Ovary (tissue), 10 donors: ENCODE measurements at places on chromosomes 12 and 14.

DNA sequence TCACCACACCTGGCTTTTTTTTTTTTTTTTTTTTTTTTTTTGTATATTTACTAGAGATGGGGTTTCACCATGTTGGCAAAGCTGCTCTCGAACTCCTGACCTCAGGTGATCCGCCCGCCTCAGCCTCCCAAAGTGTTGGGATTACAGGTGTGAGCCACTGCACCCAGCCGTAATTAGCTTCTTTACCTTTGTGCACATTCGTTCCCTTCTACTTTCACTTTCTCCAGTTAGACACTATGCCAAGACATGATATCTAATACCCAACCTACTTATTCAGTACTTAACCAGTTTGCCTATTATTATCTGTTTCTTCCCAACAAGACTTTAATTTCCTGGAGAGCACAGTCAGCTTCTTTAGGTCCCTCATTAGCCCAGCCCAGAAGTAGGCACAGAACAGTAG lies 5.3 kb downstream of the STYK1 start:
- no peak for DNase-seq

DNA sequence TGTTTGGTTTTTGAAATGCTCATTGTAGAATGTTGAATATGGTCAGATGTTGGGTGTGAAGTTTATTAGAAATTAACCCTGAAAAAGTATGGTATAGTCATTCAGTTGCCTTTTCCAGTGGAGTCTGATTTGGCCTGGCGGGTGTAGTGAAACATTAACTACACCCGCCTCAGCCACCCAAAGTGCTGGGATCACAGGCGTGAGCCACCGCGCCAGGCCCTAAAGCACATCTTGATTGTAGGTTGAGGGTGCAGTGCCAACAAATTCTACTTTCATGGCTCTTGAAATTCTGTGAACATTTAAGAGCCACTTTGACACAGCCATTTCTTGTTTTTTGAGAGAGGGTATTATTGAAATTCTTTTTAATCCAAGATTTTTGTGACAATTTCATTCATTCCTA lies 624.9 kb downstream of the DIO2 start:
- no peak for DNase-seq

GRCh38 chr12:62732861-62733427 lies 202.0 kb downstream of the PPM1H start:
- DNase-seq: no peak

- no peak for DNase-seq
These were observed 37.5 kb downstream of the WIF1 start for GRCh38 chr12:65083581-65083980.

- no peak for DNase-seq
These were observed 192.1 kb downstream of the CPNE8 start for GRCh38 chr12:38713294-38713693.

DNA sequence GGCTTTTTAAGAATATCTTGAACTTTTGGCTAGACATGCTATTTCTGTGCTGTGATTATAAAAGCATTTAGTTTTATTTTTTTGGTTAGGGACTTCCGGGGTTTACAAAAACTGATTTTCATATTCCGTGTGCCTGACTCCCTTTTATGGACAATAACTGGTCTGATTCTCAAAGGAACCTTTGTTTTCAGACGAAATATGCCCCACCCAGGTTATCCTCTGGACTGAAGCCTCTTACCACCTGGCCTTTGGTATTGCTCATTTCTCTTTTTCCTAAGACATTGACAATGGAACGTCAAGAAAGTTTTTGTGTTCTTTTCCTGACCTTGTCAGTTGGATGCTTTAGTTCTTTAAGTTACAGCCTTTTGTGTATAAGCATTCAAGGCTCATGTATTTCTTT lies 10.8 kb downstream of the TIGAR start:
- DNase-seq: no peak

GRCh38 chr12:68406134-68406576 lies 74.0 kb upstream of the MDM1 start:
- peak; percentile 90 for DNase-seq

- no peak for DNase-seq
These were observed 198.6 kb upstream of the CAND1 start for GRCh38 chr12:67070604-67071003.

DNA sequence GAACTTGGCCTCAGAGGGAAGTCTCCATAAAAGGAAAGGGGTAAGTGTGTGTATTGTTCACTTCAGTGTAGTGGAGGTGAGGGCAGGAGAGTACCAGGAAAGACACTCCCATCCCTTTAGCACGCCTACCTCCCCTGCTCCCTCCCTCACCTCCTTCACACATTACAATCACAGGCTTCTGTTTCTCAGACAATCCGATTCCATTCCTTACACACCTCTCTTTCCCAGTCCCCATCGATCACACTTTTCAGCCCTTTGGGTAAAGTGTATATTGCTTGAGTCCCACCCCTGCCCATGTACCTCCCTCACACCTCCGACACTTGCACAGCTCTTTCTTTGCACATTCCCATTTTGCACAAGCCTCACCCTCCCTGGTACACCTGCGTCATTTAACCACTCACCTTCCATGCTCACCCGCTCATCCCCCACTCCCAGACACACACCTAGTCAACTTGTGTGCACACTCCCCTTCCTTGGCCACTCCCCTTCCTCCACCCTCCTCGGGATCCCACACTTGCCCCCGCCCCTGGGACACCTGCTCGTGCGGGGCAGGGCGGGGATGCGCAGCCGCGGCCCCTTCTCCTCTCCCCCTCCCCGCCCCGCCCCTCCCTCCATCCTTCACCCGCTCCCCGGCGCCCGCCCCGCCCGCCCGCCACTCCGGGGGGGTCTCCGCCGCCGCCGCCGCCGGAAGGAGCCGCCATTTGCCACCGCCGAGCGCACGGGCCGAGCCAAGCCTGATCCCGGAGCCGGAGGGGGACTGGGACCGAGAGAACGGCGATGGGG lies at the start of gene MARCHF9:
MARCHF9 (plus strand) TSS at position 693 of the 783 bp plus-strand sequence. CDS start 426 bp downstream, outside the sequence.
- DNase-seq: peak; percentile 58

DNA sequence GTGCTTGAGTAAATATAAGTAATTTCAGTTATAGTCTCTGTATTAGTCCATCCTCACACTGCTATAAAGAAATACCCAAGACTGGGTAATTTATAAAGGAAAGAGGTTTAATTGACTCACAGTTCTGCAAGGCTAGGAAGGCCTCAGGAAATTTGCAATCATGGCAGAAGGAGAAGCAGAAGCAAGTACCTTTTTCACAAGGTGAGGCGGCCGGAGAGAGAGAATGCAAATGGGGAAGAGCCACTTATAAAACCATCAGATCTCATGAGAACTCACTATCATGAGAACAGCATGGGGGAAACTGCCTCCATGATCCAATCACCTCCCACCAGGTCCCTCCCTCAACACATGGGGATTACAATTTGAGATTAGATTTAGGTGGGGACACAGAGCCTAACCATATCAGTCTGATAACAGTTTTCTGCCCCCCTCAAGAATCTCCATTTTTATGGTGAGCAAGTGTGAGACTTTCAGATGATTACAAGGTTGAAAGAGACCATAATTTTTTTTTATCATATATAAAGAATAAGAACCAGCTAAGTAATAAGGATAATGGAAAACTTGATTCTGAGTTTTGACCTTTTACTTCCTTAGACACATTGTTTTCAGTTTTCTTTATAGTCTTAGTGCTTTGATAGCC lies 35.6 kb downstream of the LEMD3 start:
- DNase-seq: no peak

DNA sequence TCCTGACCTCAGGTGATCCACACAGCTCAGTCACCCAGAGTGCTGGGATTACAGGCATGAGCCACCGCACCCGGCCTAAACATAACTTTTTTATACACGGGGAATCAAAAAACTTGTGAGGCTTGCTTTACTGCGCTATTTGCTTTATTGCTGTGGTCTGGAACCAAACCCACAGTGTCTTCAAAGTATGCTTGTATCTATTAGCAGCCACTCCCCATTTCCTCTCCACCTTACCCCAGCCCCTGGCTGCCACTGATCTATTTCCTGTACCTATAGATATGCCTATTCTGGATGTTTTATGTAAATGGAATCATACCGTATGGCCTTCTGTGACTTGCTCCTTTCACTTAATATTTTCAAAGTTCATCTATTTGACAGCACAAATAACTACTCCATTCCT lies 233.4 kb downstream of the BMP4 start:
- no peak for DNase-seq

DNA sequence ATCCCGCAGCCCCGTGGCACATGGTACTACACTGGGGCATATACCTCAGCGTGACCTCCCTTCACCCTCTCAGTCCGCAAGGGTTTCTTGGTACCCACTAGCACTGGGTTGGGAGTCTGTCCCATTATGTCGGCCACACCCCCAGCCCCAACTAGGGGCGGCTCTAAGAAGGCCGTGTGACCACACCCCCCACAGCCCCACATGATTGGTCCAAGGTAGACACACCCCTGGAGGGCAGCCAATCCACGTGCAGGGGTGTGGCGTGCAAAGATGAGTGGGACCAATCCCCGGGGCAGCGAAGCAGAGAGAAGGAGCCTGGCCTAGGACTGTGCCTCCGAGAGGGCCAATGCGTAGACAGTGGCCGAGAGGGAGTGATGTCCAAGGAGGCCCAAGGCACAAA lies 34.6 kb upstream of the BEGAIN start:
- no peak for DNase-seq

GRCh38 chr14:99730876-99731546 lies 46.9 kb downstream of the CYP46A1 start:
- DNase-seq: peak; percentile 24

DNA sequence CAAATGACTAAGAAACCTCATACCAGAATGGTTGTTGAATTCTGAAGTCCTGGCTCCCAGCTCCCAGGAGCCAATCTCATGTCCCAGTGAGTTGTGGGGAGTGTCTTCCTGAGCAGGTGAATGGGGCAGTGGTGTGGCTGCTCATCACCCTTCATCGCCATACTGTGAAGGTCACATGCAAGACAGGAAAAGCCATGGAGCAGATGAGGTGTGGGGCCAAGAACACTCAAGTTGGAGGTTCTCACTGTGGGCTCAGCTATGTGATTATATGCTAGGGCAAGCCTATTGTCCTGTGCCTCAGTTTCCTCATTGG lies 16.6 kb upstream of the TSPAN11 start:
- DNase-seq: no peak

- no peak for DNase-seq
These were observed 326.1 kb downstream of the PDZRN4 start for GRCh38 chr12:41514021-41514777.

DNA sequence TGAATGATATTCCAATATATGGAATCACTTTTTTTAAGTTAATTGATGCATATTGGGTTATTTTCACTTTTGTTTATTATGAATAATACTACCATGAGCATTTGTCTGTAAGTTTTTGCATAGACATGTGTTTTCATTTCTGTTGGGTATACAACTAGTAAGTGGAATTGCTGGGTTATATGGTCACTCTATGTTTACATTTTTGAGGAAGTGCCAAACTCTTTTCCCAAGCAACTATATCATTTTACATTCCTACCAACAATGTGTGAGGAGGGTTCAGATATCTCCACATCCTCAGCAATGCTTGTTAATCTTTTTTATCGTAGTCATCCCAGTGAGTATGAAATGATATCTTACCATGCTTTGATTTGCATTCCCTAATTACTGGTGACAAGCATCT lies 64.0 kb downstream of the MON2 start:
- DNase-seq: no peak

- no peak for DNase-seq
These were observed 1.6 kb downstream of the CCDC88C start for GRCh38 chr14:91415794-91416743.

GRCh38 chr14:94612174-94612573 lies at the start of gene SERPINA3:
SERPINA3 (plus strand) TSS chr14:94612391; CDS start chr14:94614442, 2,051 bp downstream.
- no peak for DNase-seq

GRCh38 chr12:89354612-89355067 lies 2.3 kb upstream of the DUSP6 start:
- DNase-seq: no peak

DNA sequence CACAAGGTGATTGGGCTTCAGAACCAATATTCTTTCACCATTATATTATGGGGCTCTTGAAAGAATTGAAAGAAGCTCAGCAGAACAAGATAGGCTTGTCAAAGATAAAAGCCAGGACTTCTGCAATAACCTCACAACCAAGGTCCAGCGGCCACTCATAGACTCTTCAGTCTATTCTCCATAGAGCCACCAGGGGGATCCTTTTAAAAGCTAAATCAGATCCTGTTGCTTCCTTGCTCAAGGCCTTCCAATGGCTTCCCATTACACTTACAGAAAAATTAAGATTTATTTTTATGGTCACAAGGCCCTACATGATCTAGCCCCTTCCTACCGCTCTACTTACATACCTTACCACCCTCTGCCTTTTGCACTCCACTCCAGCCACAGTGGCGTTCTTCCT lies 169.6 kb downstream of the C12orf42 start:
- no peak for DNase-seq

DNA sequence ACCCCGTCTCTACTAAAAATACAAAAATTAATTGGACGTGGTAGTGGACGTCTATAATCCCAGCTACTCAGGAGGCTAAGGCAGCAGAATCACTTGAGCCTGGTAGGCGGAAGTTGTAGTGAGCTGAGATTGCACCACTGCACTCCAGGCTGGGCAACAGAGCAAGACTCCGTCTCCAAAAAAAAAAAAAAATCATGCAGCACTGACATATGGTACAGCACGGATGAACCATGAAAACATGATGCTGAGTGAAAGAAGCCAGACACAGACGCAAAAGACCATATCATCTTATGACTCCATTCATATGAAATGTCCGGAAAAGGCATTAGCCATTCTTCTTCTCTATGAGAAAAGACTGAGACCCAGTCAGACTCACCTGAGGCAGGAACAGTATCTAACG lies 50.4 kb downstream of the PITPNM2 start:
- no peak for DNase-seq

- no peak for DNase-seq
These were observed 37.6 kb upstream of the CCDC63 start for GRCh38 chr12:110809149-110809548.

DNA sequence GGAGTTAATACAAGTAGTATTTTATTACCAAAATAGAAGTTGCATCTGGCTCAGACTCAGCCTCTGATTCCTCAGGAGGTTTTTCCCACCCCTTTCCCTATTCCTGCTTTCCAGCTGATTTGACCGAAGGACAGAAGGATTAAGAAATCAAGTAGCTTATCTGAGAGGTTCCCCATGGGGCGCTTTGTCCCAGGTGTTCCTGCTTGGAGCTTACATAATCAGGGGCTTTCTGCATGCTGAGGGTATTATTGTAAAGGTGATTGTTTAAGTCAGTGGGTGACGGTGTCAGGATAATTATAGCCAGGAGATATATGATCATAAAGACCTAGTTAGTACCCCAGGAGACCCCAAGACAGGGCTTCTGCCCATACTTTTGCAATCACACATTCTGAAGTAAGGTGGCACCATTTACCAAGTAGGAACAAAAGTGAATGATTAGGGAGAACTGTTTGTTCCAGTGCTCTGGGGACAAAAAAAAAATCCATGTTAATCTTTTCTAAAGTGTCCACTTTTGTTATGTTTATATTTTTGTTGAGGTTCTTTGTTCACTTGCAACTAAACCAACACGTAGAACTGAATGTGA lies 921.3 kb downstream of the NRXN3 start:
- DNase-seq: no peak
